ENCODE measurements at places on chromosomes 2 and 18.
A peak's percentile ranks its signal among the peaks of the same experiment; 100 is the strongest.

GRCh38 chr2:118103951-118104940, 16.0 kb downstream of the INSIG2 start:
- no peak for DNase-seq

- no peak for DNase-seq
Observed at GRCh38 chr2:203045867-203046266, 31.2 kb downstream of the NBEAL1 start.

DNA sequence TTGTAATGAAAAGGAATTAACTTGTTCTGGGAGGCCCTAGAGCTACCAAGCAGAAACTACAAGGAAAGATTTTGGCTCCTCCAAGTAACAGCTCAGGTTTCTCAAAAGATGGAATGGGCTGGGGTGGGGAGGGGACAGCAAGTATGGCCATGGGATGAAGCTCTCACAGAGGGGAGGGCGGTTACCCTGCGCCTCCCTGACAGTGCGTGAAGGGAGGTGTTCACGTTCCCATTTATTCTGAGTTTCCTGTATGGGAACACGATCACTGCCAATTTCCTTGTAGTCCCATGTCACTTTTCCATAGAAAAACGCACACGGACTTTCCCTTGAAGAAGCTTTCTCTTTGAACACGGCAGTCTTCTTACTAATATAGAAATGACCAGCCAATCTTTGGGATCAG, 17.0 kb downstream of the CDC42EP3 start:
- no peak for DNase-seq

- peak; percentile 20 for DNase-seq
Observed at GRCh38 chr18:27120246-27120645, 64.9 kb downstream of the CHST9 start.

GRCh38 chr2:30267161-30267975, 36.0 kb downstream of the LBH start:
- DNase-seq, result no peak

- DNase-seq, result no peak
Observed at GRCh38 chr2:147614471-147614870, 230.4 kb upstream of the ACVR2A start.

DNA sequence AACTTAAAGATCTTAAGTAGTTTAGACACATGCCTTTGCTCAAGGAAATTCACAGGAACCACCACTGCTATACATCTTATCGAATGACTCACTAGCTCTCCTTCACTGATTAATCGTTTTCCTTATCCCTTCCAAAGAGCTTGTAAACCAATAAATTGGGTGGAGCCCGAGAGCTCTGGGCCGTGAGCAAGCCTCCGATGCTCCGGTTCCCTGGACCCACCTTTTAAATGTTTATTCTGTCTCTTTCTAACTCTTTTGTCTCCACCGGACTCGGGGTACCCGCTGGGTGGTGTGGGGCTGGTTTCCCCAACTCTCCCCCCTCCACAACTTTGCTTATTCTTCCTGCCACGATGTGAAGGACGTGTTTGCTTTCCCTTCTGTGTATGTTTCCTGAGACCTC, 292.9 kb upstream of the TMEFF2 start:
- DNase-seq, result no peak

DNA sequence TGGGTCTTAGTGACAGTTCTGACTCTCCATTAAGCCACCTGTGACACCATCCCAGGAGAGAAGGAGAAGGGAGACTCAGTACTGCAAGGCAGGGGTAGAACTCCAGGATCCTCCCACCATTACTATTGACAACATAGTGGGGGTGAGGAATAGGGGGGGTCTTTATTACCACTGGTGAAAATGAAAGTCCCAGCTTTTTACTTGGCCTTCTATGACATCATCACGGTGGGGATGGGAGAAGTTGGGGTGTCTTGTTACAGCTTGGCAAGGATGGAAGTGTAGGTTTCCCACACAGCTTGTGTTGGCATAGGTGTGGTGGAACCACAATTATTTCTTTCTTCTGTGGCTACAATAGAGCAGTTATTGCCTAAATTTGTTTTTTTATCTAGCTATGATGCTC, 203.9 kb upstream of the DTNA start:
- DNase-seq, result no peak

GRCh38 chr18:36912887-36913286, 84.0 kb downstream of the KIAA1328 start:
- no peak for DNase-seq

DNA sequence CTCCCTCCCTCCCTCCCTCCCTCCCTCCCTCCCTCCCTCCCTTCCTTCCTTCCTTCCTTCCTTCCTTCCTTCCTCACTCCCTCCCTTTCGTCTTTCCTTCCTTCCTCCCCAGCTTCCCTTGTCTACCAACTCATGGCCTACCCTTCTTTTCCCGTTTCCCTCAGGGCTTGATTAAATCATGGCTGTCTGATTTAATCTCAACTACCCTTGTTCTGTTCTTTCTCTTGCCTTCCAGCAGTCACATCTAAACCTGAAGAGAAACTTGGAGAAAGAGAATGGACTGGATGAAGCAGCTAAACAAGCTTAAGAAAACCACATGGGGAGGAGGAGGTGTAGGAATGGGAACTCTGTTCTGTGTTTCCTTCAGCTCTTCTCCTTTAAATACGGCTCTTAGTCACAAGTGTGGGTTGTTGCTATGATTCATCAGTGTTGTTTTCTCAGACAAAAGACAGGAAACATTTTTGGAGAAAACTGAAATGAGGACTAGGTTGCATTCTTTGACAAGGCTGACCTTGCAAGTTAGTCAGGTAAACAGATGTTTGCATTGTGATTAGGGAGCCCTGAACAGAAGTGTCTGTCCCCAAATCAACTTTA, 177.9 kb downstream of the LRRTM1 start:
- DNase-seq, result no peak

GRCh38 chr2:37784759-37785149, 113.3 kb upstream of the CDC42EP3 start:
- DNase-seq, result no peak

DNA sequence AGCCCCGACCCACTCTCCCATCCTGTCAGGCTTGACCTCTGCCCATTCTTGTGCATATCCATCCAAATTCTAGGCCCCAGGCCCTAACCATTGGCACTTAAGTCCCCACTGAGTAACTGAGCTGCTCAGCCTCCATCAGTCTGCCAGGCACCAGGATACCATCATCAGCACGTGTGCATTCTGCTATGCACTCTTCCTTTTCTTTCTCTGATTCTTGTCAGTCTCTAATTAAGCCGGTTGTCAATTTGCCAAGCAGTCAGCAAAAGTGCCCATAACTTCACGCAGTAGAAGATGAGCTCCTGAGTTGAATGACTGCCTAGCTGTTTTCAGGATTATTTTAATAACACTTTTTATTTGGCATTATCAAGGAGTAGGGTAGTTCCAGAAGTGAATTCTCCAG, 107.2 kb downstream of the FEZ2 start:
- no peak for DNase-seq

- no peak for DNase-seq
Observed at GRCh38 chr2:79780781-79781180, 267.9 kb downstream of the CTNNA2 start.

GRCh38 chr2:15436195-15436594, 124.9 kb downstream of the NBAS start:
- DNase-seq, result no peak

DNA sequence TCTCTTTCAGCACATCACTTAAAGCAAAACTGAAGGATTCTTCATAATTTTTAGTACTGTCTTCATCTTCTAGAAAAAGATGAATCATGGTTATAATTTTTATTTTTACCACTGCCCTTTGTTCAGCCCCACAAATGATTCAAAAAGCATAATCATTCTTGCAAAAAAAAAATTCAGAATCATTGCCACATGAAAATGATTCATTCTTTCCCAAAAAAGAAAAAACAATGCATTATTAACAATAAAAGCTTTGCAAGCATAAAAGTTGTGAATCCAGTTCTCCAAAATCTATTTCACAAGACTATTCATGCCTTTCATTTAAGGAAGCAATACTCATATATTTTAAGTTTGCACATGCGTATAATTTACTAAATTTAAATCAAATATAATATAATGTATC, 204.8 kb downstream of the RBM43 start:
- no peak for DNase-seq

- no peak for DNase-seq
Observed at GRCh38 chr2:174495365-174496012, 8.7 kb upstream of the GPR155 start.

- no peak for DNase-seq
Observed at GRCh38 chr2:158498043-158498748, 41.4 kb downstream of the PKP4 start.
